MG63 (cell line): ENCODE measurements at places on chromosomes 12 and 14. TPM values are rescaled to one million over a fixed set of nuclear protein-coding genes. Genes with fewer than 3 reads are reported as not detected.

Gene MSI1
- total RNA-seq = not detected in 2 replicates

Gene CNOT2
- 93.4 and 124 TPM in 2 replicates for total RNA-seq

Gene PLD4
- not detected in 2 replicates for total RNA-seq

Gene GALNT4
- 3.5 and 5.3 TPM in 2 replicates for total RNA-seq

Gene KRT77
- total RNA-seq = not detected in 2 replicates

Gene MDGA2
- total RNA-seq = not detected in 2 replicates

Gene DCAF4
- total RNA-seq = 36.2 and 71.1 TPM in 2 replicates

Gene TGM1
- 0.86 and 2.0 TPM in 2 replicates for total RNA-seq
